ENCODE measurements at places on chromosomes 3 and 15.

DNA sequence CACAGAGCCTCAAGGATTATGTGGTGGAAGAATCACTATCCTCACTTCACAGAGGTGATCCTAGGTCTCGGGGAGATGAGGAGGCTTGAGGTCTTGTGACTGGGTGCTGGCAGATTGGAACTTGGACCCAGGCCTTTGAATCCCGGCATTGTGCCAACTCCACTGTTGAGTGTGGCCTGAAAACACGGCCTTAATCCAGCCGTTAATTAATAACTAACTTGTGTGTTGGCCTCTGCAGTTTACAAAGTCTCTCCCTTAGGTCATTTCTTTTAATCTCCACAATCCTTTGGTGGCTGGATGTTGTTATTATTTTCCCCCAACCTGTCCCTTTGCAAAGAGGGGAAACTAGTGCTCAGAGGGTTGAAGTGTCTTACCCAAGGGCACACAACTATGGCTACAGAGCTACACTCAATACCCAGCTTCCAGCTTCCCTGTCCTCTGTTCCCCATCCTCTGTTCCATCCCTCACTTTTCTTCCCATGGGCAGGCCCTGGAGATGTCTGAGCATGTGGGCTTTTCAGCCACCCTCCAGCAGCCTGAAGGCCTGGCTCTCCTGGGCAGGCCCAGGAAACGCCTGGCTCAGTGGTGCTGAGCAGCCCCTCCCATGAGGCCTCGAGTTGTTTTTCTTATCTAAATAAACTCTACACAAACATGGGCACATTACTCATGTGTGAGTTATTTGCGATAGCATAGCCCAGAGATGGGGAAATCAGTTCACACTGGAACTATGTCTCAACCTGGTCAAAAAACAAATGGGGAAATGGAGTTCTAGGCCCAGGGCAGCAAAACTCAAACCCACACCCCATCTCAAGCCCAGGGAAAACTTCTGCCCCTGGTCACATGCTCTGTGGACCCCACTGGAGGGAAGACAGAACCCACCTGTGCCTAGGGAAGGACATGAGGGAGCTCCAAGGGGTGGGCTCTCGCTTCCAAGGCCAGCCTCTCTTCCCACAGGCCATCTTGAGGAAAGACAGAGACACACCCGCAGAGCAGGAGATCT lies 16.8 kb upstream of the SMAD3 start:
- no peak for DNase-seq

- no peak for DNase-seq
Measured at GRCh38 chr3:174488527-174488926, 370.6 kb upstream of the NAALADL2 start.

GRCh38 chr3:188578576-188579363 lies 424.8 kb downstream of the LPP start:
- DNase-seq = peak; percentile 44

DNA sequence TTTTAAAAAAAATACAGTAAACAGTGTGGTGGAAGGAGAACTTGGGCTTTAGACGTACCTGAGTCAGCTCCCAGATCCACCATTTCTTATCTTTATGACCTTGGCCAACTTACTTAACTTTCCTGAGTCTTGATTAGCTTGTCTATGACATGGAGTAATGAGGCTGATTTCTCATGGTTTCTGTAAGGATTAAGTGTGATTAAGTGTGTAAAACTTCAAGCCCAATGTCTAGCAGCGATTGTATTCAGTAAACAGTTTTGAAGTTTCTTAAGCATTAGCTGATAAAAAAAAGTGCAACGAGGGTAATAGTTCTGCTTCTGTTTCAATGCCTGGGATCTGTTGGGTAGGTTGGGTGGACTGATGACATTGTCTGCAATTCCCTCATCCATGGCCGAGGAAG lies 10.8 kb downstream of the TRPM1 start:
- no peak for DNase-seq

DNA sequence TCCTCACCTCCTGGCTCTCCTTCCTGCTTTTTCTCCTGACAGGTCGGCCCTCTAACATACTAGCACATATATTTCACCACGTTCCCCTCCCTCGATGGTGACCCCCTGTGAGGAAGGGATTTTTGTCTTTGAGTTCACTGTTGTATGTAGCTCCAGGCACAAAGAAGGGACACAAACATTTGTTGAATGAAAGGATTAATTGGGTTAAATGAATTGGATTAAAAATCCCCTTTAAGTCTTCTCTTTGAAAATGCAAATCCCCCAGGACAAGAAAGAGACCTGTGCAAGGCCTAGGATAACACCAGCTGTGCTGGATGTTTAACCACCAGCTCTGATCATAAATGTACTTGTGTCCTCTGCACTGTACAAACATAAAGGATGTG lies 3.3 kb downstream of the CALML4 start:
- DNase-seq = no peak

DNA sequence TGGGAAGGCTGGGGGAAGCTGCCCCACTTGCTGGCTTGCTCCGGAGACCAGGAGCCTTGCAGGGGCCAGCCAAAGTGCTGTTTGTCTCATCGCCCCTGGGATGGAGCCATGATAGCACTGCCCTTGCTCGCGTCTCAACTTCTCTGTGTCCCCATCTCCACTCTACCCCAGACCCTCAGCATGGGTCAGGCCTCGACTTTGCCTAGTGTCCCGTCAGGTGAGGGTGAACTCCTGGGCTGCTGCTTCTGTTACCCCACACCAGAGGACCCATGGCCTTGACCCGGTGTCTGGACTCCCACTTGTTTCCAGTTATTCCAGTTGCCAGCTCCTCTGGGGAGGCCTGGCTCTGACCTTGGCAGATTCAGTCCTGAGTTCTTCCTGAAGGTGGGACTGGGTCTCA lies 36.5 kb upstream of the DUSP7 start:
- no peak for DNase-seq

DNA sequence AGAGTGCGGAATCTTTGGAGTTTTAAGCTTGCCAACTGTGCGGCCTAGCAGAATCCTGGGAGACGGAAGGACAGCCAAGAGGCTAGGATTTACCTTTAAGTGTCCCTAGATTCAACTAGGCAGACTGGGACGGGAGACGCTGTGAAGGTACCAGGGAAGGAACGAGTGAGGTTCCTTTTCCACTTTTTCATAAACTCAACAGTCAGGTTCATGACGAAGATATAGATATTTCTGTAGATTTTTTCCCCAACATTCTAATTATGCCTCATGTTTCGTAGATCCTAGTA lies 564 bp upstream of the GABPB1 start:
- no peak for DNase-seq

GRCh38 chr3:8873740-8874139 lies 89.5 kb downstream of the RAD18 start:
- no peak for DNase-seq

- DNase-seq = no peak
Measured at GRCh38 chr3:86913160-86913559, 77.8 kb downstream of the VGLL3 start.

DNA sequence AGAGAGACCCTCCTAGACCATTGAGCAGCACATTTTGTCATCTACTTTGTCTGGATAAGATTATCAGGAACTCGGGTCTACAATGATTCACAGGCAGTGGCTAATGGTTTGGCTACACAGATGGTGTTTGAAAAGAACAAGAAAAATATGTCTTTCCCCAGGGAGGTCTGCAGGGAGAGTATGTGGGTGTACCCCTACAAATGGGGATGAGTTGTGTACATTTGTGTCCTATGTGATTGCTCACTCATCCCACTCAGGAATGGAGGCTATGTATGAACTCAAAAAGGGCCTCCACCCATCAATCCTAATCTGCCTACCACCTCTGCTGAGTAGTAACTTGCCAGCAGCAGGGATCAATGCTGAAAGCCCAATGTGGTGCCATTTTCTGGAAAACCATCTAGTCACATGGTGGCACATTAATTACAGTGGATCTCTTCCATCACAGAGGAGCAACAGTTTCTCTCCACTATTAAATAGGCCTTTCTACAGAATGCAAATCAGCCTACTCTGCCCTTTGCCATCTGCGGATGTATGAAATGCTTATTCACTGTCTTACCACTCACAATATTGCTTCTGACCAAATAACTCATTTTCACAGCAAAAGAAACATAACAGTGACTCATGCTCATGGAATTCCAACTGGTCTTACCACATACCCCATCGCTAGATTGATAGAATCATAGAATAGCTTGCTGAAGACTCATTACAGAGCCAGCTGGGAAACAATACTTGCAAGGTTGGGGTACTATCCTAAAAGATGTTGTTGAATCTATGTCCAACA lies 48.3 kb upstream of the TRIM42 start:
- no peak for DNase-seq

DNA sequence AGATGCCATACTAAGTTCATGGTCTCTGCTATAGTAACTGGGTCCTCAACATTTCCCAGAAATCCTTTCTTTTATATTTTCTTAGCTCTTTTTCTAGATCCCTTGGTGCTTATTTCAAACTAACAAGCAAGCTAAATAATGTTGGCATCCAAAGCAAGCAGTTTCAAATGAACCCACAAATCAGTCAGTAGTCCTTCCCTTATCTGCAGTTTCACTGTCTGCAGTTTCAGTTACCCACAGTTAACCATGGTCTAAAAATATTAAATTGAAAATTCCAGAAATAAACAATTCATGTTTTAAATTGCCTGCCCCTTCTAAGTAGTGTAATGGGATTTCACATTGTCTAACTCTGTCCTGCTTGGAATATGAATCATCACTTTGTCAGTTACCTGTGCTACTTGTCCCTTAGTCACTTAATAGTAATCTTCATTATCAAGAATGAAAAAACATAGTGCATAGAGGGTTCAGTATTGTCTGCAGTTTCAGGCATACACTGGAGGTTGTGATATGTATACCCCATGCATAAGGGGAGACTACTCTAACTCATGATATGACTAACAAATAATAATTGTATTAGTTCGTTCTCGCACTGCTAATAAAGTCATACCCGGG lies 633.7 kb downstream of the MECOM start:
- DNase-seq = no peak

DNA sequence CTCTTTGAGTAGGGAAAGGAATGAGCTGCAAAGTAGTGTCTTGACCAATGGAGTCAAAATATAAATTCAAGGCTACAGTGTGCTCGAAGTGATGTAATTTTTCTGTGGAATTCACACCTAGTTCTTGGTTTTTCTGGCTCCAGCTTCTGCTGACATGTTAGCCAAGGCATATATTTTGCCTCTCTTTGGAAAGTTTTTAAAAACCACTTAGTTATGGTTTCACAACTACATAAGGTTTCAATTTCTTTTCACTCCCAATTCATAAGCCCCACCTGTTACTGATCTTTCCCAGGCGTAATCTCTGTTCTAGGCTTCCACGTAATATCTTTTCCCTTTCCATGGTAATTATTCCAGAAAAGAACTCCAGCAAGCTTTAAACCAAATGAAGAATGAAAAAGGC lies 46.9 kb downstream of the GADL1 start:
- no peak for DNase-seq

GRCh38 chr3:128970740-128971047 lies 23.2 kb downstream of the CFAP92 start:
- peak; percentile 36 for DNase-seq

DNA sequence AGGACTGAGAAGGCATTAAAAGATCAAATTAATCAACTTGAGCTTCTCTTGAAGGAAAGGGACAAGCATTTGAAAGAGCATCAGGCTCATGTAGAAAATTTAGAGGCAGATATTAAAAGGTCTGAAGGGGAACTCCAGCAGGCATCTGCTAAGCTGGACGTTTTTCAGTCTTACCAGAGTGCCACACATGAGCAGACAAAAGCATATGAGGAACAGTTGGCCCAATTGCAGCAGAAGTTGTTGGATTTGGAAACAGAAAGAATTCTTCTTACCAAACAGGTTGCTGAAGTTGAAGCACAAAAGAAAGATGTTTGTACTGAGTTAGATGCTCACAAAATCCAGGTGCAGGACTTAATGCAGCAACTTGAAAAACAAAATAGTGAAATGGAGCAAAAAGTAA lies 149.7 kb upstream of the LRRFIP2 start:
- no peak for DNase-seq

DNA sequence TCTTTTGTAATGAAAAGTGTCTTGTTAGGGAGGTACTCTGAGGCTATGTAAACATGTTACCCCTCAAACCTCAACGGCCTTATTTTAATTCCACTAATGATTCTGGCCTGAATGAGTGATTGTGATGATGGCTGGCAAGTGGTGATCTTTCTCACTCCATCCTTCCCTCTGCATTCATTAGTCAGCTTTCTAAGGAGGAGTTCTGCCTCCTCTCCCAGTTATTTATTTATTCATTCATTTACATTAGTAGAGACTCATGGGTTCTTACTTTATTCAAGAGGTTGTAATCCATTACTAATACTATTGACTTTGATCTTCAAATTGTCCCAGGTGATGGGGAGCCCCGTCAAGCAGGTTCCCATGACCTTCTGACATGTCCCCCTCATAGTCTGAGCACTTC lies 35.3 kb downstream of the GNB5 start:
- DNase-seq = peak; percentile 6

DNA sequence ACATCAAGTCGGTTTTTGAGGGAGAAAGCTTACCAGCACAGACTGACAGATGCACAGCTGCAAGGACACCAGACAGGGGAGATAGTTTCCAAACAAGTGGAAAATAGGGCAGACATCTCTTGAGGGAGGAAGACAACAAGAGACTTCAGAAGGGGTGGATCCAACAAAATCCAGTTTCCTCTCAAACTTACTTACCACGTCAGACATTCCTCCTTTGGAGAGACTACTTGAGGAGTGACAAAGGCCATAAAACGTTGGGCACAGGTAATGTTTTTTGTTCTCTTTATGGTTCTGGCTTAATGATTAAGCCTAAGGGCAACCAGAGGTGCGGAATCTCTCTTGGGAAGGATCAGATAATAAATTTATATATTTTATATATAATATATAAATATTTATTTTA lies 76.1 kb downstream of the CD200 start:
- no peak for DNase-seq

GRCh38 chr3:74045000-74045399 lies 420.3 kb upstream of the PDZRN3 start:
- no peak for DNase-seq

DNA sequence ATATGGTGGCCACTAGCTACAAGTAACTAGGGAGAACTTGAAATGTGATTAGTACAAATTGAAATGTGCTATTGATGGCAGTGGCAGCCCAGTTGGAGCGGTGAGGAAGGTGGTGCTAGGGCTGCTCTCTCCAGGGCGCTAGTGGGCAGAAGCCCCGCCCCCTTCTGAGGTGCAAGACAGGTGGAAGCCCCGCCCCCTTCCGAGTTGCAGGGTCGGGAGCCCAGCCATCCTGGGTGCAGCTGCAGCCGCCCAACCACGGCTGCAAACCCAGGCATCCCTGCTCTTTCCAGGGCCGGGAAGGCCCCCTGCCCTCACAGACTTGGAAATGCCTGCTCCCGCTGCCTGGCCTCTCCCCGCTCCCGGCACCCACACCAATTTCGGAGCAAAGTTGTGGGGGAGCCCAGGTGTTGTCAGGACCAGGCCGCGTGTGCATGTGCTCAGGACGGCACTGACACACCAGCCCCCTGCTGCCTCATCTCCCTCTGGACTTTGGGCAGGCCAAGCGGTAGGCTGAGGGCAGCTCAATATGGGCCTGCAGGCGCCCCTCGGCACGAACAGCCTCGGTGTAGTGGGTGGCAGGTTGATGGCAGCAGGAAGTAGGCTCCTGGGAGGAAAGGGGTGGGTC lies 10.0 kb downstream of the ATR start:
- no peak for DNase-seq

GRCh38 chr3:170485696-170486095 lies 67.0 kb downstream of the CLDN11 start:
- no peak for DNase-seq
